ENCODE measurements at places on chromosomes 11 and 22. TPM values are rescaled to one million over a fixed set of nuclear protein-coding genes. Genes with fewer than 3 reads are reported as not detected.

DNA sequence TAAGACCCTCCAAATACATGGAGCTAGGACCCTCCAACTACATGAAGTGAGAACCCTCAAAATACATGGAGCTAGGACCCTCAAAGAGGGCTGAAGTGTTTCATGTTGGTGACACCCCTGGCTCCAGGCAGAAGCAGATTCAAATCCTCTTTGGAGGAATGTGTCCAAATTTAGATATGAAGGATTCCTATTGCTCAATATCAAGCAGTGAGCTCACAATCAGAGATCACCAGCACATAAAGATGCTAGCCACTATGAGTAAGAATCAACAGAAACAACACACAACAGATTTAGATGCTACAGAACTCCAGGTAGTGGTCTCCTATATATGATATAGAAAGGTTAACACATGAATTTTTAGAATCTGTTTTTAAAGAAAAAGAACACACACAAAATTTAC, 11.2 kb upstream of the RAB3IL1 start:
- no peak for DNase-seq

The SYT12 gene
- total RNA-seq: 1.8 TPM

The CYB5R2 gene
- total RNA-seq: 6.8 TPM

- peak; percentile 86 for DNase-seq
These were observed 3.4 kb downstream of the TSPAN32 start for GRCh38 chr11:2305140-2305778.

The BRSK2 gene
- total RNA-seq: 1.6 TPM

The ARFGAP3 gene
- total RNA-seq: 43.0 TPM

GRCh38 chr11:57668434-57668782, 494 bp downstream of the ZDHHC5 start:
- DNase-seq: no peak

The OMP gene
- not detected for total RNA-seq

- no peak for DNase-seq
These were observed 24.4 kb downstream of the ADAMTS8 start for GRCh38 chr11:130403967-130404366.

- DNase-seq: no peak
These were observed 1.4 kb downstream of the ZFTA start for GRCh38 chr11:63767267-63767564.

- no peak for DNase-seq
These were observed 20.5 kb upstream of the CELSR1 start for GRCh38 chr22:46557736-46558480.

- no peak for DNase-seq
These were observed at the start of gene MMP20 for GRCh38 chr11:102625177-102625576. MMP20 (minus strand) TSS chr11:102625332; CDS start chr11:102625319, 13 bp downstream.

The INS gene
- not detected for total RNA-seq

DNA sequence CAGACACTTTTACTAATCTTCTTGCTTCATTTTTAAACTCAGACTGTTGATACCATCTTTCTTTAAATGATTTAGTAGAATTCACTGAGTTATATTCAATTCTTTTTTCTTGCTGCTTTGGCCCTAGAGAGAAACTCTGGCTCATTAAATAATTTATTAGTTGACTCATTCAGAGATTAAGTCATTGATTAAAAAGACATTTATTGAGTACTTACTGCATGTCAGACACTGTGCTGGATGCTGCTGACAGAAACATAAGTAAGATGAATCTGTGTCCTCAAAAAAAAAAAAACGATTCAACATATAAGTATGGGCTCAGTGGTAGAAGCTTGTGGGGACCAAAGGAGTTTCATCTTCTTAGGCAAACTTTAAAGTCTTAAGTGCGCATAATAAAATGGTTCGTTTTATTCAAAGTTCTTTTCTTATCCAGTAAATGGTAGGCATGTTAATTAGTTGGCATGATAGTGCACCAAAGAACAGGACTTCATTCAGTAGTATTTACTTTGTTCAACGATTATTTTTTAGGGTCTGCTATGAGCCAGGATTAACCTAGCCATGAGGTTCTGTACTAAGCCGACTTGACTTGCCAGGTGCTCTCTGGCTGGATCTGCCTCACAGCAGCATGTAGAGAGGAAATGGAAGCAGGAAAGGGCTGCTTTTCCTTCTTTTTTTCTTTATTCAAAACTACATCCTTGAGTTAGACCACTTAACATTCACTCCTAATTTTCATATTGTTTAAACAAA, 281.0 kb upstream of the CTSC start:
- DNase-seq: no peak

DNA sequence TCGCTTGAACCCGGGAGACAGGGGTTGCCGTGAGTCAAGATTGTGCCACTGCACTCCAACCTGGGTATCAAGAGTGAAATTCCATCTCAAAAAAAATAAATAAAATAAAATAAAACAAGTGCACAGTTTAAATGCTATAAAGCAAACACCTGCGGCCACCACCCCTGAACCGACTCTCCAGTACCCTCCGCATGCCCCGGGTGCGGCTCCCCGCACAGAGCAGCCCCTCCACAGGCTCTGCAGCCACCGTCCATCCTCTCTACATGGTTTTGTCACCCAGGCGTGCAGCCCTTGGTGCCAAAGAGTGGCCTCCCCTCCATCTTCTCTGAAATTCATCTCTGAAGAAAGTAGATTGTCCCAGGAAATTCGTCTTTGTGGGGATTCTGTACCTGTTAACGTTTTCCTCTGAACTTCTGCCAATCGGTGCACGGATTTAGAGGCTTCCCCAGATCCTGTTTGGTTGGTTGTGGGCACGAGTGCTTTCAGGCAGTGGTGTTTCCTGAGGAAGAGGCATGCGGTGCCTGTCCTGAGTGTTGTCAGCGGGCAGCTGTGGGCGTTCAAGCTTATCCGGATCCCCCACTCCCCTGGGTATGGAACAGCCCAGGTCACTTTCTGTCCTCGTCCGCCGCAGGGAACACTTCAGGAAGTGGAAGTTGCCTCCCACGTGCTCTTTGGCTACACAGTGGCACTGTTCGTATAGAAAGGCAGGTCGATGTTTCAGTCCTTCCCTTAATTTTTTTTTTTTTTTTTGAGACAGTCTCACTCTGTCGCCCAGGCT, 4.1 kb downstream of the MIOX start:
- no peak for DNase-seq

The CLTCL1 gene
- total RNA-seq: 5.8 TPM

DNA sequence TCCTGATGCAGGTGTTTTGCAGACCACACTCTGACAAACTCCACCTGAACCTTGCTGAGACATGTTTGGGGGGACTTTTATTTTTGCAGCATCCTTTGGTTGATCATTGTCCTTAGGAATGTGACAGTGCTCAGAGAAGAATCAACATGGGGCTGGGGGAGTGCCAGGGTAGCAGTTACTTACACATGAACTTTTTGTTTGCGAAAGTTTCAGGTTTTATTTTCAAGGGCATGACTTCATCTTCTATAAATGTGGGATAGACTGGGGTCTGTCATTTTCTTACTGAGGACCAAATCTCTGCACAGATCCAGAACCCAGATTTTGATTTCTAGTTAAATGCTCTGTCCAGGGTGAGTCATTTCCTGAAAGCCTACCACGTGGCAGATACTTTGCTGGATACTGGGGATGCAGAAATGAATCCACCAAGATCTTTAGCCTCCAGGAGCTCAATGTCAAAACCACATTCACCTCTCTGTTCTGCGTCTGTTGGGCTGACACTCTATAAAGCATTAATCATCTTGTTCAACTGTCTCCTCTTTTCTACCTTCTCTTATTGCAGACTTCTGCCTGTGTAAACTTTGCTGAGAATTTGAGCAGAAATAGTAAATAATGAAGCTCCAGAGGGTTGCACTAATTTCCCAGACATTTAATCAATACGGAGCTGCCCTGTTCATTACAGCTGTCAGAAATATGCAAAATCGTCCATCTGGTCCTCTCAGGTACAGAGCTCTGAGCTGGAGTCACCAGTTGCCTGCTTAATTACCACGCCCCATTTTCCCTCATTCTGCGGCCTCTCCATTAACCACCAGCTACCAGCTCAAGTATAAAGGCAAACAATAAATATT, 387.9 kb downstream of the MIAT start:
- DNase-seq: no peak

DNA sequence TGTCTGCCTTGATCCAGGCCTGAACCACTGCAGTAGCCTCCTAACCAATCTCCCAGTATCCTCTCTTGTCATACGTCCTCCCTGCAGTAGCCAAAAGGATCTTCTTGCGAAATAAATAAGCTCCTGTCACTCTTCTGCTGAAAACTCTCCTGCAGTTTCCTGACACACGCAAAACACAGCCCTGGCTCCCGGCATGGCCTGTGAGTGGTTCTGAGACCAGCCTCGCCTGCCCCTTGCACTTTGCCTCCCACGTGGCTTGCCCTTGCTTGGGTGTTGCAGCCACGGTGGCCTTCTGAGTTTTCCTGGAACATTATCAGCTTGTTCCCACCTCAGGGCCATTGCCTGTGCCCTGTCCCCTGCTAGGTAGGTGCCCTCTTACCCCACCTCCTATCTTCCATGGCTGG, 7.2 kb downstream of the ZC3H7B start:
- DNase-seq: no peak

The KCNJ5 gene
- total RNA-seq: 3.2 TPM

GRCh38 chr11:128924104-128924503, 18.6 kb downstream of the TP53AIP1 start:
- DNase-seq: no peak

- no peak for DNase-seq
These were observed 49.9 kb upstream of the LDLRAD3 start for GRCh38 chr11:35893796-35894475.

DNA sequence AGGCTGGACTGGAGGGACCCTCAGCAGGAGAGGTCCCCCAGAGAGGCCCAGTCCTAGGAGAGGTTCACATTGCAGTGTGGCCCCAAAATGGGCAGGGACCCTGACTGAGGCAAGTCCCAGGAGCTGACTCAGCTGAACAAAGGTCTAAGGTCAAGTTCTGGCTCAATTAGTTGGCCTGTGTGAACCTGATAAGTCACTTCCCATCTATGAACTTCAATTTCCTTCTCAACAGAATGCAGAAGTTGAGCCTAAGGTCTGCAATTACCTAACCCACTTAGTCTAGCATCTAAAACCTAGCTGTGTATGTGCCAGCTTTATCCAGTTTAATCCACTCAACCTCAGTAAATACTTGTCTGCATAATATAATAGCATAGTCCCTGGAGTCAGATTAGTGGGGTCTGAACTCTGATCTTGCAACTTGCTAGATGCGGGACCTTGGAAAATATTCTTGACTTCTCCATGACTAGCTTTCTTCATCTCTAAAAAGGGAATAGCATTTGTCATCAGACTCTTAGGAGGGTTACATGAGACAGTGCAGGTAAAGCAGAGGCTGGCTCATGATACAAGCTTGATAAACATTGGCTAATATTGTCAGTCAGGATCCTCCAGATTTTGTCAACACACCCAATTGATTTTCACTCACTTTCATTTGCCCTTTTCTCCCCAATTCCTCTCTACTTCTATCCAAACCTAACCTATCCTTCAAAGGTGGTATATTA, 465.5 kb downstream of the INSC start:
- no peak for DNase-seq

DNA sequence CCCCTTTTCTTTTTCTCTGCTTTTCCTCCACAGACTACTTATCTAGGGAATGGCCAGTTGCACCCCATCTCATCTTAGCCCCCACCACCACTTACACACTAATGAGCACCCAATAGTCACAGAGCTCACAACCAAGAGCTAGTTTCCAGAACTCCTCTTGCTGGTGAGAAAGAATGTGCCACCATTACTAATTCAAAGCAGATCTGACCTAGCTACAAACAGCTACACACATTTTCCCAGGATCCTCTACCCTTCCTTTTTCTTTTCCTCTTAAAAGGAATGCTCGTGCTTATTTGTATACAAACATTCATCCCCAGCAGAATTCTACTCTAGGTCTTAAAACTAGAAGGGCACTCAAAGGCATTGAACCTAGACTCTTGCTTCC, 136.8 kb downstream of the CD44 start:
- no peak for DNase-seq

The IFT27 gene
- 15.8 TPM for total RNA-seq

The GAS2L1 gene
- 13.4 TPM for total RNA-seq

The CCDC15 gene
- total RNA-seq: 1.1 TPM

The KRTAP5-6 gene
- total RNA-seq: not detected

GRCh38 chr11:88626216-88626615, 288.7 kb upstream of the CTSC start:
- no peak for DNase-seq

DNA sequence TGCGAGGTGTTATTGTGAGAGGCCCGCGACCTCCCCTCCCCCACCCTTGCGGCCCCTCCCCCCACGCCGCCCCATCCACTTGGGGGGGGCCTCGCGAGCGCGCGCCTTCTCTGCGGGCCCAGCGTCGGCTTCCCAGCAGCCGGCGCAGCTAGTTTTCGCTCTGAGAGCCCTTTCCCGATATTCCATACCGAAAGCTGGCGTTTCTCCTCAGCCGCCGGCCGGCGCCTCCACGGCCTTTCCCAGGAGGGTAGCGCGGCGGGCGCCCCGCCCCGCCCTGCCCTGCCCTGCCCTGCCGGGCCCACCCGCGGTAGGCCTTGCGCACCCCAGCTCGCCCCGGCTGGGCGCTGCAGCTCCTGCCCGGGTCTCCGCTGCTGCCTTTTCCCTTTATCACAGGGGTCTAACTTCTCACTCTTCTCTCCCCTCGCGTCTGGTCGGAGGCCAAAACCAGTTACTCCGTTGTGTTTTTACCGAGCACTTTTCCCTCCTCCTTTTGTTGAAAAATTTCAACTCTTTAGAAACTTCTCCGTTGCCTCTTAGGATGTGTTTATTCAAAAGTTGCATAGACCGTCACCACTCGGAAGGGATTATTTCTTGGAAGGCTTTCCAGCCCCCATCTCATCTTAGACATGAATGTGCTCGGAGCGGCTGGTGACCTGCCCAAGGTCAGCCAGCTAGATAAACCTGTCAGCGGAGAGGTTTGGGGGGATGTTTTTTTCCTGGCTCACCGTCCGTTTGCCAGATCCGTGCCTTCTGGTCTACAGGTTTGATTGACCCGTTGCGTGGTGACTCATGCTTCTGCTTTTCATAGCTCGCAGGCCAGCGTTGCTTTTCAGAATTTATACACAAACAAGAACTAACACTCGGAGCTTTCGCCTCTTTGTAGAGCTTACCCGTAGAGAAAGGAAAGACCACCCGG, 648 bp downstream of the PAFAH1B2 start:
- no peak for DNase-seq

DNA sequence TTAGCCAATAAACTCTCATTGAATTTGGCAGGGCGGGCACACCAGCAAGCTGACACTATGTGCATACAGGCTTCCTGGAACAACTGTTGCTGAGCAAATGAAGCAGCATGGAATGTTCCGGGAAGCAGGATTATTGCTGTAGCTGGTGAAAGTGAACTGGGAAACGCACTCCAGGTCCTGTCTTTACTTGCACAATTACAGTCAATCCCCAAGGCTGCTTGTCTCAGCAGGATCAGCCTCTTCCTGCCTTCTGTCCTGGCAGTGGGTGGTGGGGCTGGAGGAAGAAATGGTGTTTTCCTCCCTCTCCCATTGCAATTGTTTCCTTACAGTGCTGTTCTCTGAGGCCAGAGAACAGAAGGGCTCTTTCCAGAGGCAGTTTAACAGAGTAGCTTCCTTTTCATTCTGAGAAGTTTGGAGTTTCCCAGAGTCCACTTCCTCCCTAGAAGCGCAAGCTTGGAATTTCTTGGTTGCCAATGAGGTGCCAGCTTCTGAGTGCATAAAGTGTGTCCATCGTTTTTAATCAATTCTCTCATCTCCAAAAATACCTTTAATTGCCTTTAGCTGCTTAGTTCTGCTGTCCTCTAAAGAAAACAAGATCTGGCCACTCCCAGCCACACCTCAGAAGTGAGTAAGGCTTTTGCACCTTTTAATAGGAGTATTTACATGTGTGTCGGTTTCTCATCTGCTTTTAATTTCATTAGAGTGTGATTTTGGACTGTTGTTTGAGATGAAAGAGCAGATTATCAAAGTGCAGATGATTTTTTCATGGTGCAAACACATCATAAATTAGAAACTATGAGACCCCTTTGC, 19.9 kb downstream of the CD44 start:
- DNase-seq: no peak

The GRM5 gene
- not detected for total RNA-seq
